ENCODE measurements at places on chromosomes 4 and X. TPM values are rescaled to one million over a fixed set of nuclear protein-coding genes. Genes with fewer than 3 reads are reported as not detected.

EVC gene
- total RNA-seq = 56.2 TPM

DNA sequence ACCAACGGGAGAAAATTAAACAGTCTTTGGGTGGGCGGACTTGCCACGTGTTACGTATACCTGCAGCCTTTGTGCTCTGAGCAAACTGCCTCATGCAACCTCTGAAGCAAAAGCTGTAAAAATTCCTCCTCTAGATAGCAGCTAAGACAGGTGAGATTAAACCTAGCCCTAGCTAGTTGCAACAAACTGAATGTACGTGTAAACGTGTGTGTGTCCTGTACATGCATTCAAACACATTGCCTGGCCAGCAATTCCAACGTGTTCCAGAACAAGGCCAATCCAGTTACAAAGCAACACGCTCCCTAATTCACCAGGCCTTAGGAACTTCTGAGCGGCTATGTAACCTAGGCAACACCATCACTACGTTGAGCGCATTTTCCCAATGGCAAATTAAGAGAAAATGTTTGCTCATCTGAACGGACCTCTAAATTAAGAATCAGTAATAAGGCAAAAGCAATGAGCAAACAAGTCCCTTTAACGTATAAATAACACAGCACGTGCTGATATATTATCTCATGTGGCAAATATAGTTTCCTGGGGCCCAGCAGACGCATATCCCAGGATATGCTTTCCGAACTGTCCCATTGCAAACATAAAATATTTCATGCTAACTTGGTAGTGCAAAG lies 792 bp downstream of the PPID start:
- peak; percentile 75 for DNase-seq

- DNase-seq = no peak
Observed at GRCh38 chr4:69787879-69788278, 27.5 kb upstream of the SULT1B1 start.

GRCh38 chrX:71910986-71911730 lies 513 bp downstream of the NHSL2 start:
- peak; percentile 40 for DNase-seq

- no peak for DNase-seq
Observed at GRCh38 chr4:155964016-155964891, 10.6 kb upstream of the CTSO start.

- DNase-seq = no peak
Observed at GRCh38 chrX:153565996-153566580, 32.9 kb downstream of the CCNQ start.

DNA sequence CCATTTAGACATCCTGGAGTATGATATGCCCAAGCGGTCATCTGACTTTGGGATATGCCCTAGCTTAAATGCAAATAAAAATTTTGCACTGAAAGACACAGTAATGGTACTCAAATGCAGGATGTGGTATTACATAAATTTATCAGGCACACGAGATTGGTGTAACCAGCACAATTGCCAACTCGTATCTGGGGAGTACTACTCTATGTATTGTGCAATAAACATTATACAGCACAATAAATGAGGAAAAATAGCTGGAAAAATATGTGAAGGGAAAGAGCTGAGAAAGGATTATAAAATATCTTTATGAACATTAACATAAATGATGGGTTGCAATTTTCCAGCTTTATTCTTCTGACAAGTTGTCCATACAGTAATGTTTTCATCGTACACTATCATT lies 505.5 kb upstream of the TENM3 start:
- DNase-seq = no peak

GRCh38 chr4:39873823-39874222 lies 103.9 kb downstream of the PDS5A start:
- DNase-seq = peak; percentile 2

DNA sequence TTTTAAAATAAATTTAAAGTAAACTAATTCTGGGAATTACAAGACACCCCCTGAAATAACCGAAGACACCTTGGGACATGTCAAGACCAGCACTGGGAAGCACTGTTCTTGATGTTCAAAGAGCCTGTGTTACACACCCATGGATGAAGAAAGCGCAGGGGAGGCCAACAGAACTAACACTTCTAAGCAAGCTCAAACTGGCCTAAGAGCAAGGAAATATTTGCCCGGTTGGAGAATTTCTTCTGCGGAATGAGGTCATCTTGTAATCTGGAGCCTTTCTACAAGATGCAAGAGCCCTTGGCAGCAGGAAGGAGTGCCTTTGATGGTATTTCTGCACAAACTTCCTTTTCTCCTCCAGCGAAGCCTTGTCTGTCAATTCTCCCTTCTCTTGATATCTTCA lies 9.3 kb upstream of the EFHC2 start:
- peak; percentile 43 for DNase-seq

KCNIP4 gene
- total RNA-seq = not detected

DNA sequence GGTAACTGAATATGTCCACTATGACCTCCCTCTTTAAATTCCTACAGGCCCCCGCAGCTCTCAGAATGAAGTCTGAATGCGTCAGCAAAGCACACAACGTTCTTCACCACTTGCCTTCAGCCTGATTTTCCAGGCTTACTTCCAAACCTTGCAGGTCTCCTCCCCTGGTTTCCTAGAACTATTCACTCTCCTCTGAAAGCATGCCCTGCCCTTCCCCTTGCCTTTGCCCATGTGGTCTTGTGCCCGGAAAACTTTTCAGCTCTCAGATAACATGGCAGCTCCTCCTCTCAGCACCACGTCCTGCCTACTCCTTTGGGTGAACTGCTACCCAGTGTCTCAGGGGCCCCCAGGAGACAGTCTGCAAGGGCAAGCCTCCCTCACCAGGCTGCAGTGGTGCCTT lies 268.5 kb upstream of the LDB2 start:
- peak; percentile 57 for DNase-seq
